Tongue (tissue), 3 donors: ENCODE measurements at places on chromosomes 2 and 18.
A peak's percentile ranks its signal among the peaks of the same experiment; 100 is the strongest.

DNA sequence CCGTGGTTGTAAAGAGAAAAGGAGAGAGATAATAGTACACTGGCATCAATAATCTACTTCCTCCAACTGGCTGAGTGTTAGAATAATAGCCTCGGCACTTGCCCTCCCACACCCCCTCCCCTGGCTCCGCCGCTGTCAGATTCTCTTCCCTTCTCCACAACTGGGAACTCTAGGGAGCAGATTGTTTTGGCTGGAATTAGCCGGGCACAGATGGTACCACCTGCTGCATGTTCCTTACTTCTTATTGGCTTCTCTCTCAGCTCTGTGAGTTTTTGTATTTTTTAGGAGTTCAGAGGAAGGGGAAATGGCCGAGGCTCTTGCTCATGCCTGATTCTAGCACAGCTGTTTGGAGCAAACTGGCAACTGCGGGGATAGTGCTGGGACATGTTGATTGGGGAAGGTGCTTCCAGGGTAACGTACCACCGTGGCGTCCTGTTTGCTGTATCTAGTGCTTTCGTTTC lies 140.0 kb downstream of the ZEB2 start:
- DNase-seq = peak; percentile 97

DNA sequence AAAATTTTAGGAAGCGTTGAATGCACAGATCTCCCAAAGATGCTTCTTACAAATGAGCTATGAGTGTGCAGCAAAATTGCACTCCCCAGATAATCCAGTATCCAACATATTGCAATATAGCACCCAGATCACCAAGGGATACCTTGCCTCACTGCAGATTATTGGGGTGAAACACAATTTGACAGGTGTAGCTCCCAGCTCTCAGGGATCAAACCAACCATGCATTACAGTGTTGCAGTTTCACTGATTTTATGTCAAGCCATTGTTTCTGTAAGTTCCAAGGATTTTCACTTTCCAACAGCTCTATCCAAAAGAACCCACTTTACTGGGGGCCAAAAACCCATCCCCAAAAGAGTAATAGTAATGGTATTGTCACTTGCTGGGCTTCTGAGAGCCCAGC lies 10.8 kb upstream of the PRLH start:
- DNase-seq = no peak

DNA sequence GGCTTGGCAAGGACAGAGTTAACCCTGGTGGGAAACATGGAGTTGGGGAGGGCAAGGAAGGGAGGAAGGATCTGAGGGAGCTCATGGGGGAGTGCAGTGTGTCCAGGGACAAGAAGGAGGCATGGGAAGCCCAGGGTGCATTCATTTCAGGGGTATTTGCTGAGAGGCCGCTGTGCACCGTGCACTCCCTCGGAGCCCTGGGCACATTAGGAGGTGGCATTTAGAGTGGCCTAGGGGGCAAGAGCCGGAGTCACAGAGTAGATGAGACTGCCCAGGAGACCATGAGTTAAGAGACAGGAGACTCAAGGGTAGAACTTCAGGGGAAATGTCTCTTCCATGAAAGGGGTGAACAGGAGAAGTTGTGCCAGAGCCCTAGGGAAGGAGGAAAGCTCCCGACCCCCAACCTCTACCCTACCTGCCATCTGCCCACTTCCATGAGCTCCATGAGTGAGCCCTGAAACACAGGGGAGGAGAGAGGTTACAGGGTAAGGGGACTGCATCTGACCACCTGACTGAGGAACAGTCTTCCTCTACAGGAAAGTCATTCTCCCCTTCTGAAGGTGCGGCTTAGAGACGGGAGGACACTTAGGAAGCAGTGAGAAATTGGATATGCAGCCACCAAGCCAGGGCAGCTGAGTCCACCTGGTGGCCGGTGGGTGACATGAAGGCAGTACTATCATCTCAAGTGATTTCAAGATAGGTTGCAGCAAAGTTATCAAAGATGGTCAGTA lies 58.5 kb upstream of the COPS8 start:
- peak; percentile 85 for DNase-seq

DNA sequence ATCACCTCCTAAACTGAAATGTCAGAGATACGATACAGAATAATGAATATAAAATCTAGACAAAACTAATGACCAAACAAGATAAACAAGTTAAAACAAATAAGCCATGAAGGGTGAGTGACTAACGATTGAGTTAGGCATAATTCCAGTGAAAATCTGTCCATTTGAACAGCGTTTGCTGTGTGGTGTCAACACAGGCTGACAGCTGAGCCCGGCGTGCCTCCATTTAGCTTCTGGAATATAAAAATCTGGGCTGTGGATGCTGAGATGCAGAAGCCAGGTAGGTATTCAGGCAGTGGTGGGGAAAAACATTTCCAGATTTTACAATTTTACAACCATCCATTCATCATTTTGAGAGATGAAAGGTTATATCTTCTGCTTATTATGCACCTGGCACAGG lies 2041.4 kb upstream of the CELF4 start:
- DNase-seq = no peak

DNA sequence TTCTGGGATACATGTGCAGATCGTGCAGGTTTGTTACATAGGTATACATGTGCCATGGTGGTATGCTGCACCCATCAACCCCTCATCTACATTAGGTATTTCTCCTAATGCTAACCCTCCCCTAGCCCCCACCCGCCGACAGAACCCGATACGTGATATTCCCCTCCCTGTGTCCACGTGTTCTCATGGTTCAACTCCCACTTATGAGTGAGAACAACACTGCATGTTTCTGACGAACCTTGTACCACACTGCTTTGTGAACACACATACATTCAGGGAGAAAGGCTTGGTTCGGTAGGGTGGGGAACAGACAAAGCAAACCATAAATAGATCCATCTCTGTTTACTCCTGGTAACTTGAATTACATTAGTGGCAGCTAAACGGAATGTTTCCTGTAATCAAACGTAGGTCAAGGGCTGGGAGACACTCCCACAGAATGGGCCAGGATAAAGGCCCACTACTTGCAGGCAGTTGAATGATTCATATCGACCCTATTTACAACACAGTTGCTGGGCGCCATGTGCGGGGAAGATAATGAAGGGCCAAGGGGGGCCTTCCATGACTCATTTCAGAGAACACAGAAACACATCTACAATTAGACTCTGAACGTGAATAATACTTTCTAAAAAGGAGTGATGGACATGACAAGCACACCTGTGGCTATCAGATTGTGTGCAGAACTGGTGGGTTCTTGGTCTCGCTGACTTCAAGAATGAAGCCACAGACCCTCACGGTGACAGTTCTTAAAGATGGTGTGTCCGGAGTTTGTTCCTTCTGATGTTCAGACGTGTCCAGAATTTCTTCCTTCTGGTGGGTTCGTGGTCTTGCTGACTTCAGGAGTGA lies 56.8 kb upstream of the KIDINS220 start:
- DNase-seq = no peak

DNA sequence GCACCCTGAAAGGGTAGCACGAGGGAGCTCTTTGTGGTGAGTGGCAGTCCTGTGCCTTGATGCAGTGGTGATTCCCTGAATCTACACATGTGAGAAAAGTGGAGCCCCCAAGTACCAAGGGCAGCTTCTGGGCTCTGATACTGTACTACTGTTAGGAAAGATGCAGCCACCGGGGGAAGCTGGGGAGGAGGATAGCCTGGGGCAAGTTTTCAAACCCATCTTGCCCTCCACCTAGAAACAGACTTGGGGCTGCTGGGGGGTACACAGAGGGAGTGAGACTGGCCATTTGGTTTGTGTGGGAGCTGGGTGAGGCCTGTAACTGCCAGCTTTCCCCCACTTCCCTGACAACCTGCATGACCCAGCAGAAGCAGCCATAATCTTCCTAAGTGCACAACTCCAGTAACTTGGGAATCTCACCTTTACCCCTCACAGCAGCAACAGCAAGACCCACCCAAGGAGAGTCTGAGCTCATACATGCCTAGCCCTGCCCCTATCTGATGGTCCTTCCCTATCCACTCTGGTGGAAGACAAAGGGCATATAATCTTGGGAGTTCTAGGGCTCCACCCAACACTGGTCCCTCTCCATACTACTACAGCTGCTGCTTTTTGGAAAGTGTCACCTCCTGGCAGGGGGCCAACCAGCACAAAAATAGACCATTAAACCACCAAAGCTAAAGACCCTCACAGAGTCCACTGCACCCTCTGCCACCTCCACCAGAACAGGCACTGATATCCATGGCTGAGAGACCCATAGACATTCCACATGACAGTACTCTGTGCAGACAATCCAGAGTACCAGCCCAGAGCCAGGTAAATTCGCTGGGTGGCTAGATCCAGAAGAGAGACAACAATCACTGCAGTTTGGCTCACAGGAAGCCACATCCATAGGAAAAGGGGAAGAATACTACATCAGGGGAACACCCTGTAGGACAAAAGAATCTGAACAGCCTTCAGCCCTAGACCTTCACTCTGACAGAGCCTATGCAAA lies 8.2 kb downstream of the MALL start:
- DNase-seq = no peak

DNA sequence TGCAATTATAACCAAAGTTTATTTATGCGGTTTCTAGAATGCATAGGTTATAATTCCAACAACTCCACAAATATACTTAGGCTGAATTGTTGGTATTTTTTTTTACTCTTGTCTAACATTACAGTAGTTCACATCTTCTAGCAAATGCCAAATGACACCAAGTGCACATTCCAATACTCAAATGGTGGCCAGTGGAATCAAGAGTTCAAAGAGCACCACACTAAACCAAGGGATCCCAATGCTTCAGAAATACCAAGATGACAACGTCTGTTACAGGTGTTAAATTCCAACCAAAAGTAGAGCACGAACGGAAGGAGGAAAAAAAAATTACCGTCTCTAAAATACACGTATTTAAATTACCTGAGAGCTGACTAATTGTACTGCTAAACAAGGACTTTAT lies 136.2 kb downstream of the TMEM247 start:
- DNase-seq = no peak

- peak; percentile 86 for DNase-seq
Measured at GRCh38 chr18:49725809-49726674, 87.3 kb downstream of the ACAA2 start.

DNA sequence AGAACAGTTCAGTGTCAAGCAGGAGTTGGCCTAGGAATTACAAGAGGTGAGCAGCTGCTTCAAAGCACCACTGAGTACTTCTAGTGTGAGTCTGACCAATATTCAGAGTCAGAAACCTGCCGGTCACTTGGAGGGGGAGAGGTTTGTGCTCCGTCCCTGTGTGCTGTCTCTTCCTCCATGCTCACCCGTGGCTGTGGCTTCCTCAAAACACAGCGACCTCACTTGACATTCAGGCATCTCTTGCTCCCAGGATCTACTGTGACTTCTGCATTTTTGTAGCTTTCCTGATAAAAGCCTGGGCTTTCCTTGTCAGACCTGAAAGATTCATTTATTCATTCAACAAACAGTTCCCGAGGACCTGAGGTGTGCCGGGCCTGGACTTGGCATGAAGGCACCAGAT lies 32.9 kb downstream of the TPRKB start:
- no peak for DNase-seq

- DNase-seq = no peak
Measured at GRCh38 chr2:230582851-230583283, 129.8 kb upstream of the CAB39 start.

DNA sequence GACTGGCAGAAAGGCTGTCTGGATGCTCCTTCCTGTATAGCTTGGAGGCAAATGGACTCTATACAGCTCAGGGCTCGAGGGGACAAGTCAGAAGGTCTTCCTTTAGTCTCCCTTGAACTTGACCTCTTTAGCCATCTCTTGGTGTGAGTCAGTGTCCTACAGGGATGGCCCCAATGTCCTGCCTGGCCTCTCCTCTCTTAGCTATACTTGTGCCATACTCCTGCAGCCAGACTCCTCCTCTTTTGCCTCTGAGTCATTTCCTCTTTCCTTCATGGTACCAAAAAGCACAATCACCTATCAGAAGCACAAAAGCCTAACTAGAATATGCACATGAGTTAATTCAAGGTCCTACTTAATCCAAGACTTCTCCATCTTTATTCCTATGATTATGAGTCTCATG lies 112.7 kb downstream of the XRCC5 start:
- no peak for DNase-seq

DNA sequence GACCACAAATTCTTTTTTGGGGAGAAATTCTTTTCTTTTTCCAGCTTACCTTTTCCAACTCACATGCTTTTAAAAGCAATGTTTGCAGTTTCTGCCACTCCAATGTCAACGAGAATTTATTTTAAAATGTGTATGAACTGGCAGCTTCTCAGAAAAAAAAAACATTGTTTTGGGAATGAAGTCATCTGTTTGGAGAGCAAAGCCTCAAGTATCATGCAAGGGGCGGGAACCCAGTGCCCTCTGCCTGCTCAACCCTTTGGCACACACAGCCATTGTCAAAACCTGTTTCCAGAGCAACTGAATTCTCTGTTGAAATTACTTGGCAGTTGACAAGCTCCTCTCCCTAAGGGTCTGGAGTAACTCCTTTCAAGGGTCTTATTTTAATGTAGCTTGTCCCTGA lies 128.5 kb downstream of the QPCT start:
- DNase-seq = peak; percentile 82

GRCh38 chr2:241391892-241392665 lies 36.0 kb downstream of the FARP2 start:
- DNase-seq = no peak

GRCh38 chr2:63856303-63856603 lies 14.6 kb downstream of the UGP2 start:
- DNase-seq = no peak

- no peak for DNase-seq
Measured at GRCh38 chr18:70640336-70640887, 351.6 kb downstream of the SOCS6 start.

- DNase-seq = peak; percentile 45
Measured at GRCh38 chr2:161134547-161135518, 25.4 kb upstream of the TANK start.

DNA sequence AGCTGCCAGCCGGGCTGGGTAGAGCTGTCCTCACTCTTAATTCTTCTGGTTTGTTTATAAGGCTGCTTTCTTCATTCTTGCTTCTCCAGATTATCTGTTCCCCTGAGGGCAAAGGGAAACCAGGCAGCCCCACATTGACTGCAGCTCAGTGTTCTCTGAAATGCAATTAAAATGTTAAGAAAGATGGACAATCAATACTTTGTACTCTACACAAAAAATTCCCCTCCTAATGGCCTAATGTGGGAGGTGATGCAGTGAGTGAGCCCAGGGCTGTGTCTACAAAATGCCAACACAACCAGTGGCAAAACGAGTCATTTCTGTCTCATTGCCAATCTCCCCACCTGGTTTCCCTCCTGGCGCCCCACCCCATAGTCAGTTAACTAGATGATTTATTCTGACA lies 541.7 kb upstream of the RAB6C start:
- DNase-seq = peak; percentile 29
